ENCODE measurements at places on chromosomes 6 and 20.
A peak's percentile ranks its signal among the peaks of the same experiment; 100 is the strongest.

DNA sequence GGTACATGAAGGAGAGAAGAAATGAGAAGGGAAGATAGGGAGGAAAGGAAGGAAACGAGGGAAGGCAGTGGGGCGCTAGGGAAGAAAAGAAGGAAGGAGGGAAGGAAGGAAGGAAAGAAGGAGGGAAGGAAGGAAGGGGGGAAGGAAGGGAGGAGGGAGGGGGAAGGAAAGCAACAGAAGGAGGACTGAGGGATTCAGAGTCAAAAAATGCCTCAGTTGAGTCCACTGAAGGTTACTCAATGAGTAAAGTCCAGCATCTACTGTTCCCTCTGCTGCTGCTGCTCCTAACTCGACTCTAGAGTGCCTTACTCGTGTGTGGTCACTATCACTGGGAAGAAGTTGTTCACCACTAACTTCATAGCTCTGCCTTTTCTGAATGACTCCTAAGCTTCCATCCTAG lies 33.8 kb downstream of the PHACTR1 start:
- no peak for DNase-seq

DNA sequence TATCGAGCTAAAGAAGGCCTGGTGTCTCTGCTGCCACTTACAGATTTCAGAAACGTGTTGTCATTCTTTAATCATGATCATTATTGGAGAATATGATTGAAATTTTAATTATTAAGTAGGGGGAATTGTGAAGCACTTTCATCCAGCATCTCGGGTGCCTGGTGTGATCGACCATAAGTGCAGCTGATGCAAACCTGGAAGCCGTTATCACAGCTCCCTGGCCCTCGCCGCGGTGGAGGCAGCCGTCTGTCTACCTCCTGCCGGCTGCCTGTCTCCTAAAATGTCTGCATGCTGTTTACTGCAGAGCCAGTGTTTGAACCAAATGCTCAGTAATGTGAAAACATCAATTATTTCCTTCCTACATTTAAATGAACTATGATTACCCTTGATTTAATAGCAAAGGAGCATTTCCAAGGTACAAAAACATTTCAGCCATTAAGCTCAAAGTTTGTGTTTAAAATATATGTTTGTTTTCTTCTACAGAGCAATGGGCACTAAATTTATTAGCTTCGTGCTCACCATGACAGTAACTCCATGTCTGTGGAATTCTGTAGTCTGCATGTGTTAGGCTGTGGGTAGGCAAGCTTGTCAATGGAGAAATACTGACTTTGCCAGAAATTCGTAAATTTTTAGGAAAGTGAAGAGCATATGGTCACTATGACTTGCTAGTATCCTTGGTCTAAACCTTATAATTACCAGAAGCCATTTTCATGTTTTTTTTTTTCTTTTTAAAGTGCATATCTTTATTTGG lies 184.5 kb upstream of the AGPAT4 start:
- no peak for DNase-seq

- no peak for DNase-seq
Measured at GRCh38 chr6:148431413-148431812, 88.8 kb downstream of the SASH1 start.

DNA sequence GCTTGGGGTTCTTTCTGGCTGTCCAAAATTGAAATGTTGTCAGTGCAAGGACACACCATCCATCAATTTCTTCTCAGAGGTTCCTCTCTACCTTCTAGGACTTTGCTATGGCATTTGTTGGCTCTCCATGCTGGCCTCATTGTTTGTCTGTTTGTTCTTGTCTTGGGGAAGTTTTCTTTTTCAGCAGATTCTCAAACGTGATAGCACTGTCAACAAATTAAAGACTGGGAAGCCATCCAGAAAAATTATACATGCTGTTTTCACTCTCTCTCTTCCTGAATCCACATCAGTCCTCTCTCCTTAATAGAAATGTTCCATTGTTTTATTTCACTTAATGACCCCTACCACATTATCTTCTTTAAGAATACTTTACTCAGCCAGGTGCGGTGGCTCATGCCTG lies 130.4 kb downstream of the PCSK2 start:
- DNase-seq, result no peak

- DNase-seq, result no peak
Measured at GRCh38 chr20:4014031-4014474, 1.3 kb downstream of the RNF24 start.

DNA sequence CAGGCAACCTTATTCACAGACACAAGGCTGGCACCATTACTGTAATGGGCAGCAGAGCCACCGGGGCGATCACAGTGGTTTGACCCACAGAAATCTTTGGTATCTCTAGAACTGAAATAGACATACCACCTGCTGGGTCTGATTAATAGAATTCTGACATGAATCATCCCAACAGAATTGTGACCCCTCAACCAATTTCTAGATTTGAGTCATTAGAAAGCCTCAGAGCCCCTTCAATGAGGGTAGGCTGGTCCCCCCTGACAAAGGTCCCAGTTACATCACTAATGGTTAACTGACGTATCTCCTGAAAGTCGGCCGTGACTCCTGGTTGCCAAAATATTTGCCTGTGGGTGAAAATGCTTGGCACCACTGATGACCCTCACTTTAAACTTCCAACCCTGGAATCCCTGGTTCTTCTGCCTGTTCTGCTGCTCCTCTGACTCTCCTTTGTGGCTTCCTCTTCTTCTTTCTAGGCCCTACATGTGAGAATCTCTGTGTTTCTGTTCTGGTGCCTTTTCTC lies 124.9 kb upstream of the ARID1B start:
- DNase-seq, result no peak

DNA sequence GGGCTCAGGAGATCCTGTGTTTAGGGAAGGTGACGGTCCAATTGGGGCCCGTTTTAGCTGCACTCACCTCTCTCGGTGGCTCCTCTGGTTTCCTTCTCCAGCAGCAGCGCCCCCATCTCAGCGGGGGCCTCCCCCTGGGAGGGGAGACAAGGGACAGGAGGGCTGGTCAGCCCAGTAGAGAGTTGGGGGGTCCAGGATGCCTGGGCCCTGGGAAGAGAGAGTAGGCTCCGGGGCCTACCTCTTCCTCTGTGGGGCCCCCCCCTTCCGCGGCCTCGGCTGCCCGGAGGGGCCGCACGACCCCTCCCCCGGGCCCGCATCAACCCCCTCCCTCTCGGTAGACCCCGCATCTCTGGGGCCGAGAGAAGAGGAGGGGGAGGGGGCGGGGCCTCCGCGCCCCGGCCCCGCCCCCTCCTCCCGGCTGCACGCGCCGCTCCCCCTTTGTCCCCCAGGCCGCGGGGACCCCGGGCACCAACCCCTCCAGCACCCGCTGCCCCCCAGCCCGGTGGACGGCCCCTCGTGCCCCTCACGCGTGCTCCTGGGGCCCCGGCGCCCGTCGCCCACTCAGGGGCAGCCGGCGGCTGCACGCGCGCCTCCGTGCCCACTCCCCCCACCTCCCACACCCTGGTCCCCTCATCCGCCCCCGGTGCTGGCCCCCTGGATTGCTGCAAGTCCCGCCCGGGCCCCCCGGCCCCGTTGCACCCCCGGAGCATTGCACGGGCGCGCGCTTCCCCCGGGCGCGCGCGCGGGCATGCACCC lies 464 bp downstream of the EHMT2 start:
- no peak for DNase-seq

GRCh38 chr20:61525781-61526431 lies 273.8 kb downstream of the CDH4 start:
- DNase-seq, result no peak

DNA sequence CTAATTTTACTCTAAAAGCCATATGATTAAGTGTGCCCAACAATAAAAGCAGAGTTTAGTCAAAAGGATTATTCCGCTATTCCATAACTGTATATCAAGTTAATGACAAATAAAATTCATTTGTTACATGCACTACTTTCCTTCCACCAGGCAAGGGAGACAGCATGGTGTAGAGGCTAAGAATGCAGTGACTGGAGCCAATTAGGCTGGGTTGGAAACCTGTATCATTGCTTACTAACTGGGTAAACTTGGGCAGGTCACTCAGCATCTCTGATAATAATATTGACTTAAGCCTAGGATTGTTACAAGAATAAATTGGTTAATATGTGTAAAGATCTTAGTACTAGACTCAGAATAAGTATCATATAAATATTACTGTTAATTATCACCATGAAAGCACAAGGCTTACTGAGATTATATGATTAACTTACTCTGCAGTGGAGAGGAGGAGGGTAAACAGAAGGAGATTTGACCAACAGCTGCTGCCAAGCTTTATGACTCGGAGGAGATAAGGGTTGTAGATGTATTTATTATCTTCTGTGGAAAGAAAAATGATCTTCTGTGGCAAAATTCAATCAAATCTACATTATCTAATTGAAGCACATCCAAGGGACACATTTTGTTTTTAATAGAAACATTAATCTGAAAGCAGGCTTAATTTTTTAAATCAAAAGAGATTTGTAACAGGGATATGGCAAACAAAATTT lies 1459.9 kb downstream of the GRIK2 start:
- DNase-seq, result no peak

GRCh38 chr6:108521616-108522107 lies 39.1 kb upstream of the FOXO3 start:
- DNase-seq, result no peak

- no peak for DNase-seq
Measured at GRCh38 chr6:16408766-16409165, 170.4 kb downstream of the GMPR start.

DNA sequence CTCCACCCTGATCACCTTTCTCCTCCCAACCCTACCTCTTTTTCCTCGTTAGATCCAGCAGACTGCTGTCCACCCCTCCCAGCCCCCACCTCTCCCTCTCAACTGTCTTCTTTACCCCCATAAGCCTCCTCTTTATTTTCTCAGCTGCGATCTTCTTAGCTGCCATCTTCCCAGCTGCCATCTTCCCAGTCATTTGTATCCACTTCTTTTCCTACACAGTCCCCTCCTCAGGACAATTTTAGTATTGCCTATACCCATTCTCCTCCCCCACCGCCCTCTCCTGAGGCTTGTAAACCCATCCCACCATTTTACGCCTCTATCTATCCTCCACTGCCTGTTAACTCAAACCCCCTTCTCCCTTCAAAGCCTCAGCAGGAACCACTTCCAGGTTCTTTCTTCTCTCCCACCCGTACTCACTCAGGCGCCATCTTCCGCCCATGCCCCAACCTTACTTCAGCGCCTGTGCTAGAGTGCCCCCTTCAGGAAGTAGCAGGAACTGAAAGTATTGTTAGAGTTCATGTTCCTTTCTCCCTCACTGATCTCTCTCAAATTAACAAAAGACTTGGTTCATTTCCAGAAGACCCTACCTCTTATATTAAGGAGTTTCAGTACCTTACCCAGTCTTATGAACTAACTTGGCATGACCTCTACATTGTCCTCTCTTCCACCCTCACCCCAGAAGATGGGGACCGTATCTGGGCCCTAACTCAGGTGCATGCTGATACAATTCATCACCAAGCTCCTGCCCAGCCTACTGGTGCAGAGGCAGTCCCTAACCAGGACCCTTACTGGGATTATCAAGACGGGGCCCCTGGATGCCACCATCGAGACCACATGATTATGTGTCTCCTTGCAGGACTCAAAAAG lies 236.0 kb downstream of the ADGRG6 start:
- no peak for DNase-seq

GRCh38 chr6:150076196-150076893 lies 7.4 kb upstream of the ULBP3 start:
- DNase-seq, result no peak

DNA sequence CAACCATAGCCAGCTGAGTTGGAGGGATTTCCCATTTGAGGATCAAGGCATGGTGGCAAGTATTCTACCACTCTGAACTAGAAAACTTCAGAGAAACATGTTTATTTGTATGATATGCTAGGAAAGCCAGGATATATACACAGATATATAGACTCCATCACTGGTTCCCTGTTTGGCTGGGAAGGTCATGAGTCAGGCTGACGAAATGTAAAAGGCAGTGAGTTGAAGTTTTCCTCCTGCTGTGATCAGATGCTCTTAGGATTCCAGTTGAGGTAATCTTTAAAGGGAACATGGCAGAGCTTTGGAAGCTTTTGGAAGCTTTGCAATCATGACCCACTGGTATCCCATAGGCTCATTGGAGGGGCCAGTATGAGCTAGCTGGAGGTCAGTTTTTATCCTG lies 1369.1 kb downstream of the EPHA7 start:
- DNase-seq, result no peak

- no peak for DNase-seq
Measured at GRCh38 chr20:5918856-5919625, 31.3 kb downstream of the TRMT6 start.

- no peak for DNase-seq
Measured at GRCh38 chr6:15387118-15387517, 141.2 kb downstream of the JARID2 start.

DNA sequence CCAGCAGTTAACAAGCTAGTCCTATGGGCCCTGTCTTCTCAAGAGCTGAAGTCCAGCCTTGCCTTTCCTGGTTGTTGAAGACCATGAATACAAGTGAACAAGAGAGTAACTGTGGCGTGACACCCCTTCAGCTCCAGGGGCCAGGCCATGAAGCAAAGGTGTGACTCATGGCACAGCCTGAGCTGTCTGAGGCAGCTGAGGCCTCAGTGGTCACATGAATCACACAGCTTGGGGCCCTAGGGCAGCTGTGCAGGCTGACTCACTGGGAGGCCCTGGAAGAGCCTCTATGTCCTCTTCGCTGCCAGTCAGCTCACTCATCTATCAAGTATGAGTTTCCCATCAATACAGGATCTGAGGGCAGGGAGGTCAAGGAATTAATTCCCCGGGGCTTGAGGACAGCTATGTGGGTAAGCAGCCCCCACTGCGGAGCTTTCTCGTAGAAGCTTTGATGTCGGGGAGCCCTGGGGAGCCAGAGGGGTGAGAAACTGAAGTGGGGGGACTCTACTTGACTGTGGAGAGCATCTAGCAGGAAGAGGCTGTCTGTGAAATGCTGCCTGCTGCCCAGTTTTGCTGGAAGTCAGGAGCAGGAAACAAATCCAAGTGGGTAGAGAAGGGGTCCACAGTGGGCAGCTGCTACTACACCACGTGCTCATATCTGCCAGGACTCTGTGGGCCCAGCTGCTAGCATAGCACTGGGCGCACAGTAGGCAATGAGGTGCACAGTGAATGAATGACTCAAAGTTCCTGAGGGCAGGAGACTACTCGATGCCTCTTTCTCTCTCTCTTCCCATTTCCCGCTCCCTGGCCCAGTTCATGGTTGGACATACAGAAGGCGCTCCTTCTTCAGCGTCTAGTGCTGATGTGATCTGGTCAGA lies 13.7 kb upstream of the FAM83C start:
- DNase-seq, result peak; percentile 30

GRCh38 chr6:25027221-25027916 lies 91.6 kb upstream of the RIPOR2 start:
- peak; percentile 53 for DNase-seq

- DNase-seq, result no peak
Measured at GRCh38 chr6:48199499-48199898, 88.5 kb upstream of the PTCHD4 start.

- no peak for DNase-seq
Measured at GRCh38 chr6:167933847-167934246, 63.6 kb upstream of the KIF25 start.

- DNase-seq, result no peak
Measured at GRCh38 chr6:165694296-165694695, 31.3 kb upstream of the PDE10A start.

DNA sequence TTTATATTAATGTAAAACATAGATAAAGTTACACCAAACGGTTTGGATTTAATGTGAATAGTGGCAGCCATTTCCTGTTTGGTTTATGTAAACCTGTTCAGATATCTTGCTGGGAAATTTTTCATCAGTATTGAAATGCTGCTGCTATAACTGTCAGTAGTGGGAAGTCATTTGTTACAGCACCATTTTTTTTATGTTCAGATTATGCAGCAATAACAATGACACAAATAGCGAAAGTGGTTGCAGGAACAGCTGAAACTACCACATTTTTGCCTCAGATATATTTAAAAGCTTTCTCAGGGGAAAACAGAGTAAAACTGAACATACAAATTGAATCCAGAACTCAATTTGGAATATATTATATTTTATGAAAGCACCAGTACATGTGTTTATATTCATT lies 128.8 kb upstream of the SIM1 start:
- DNase-seq, result no peak

GRCh38 chr6:106518748-106519147 lies 110.5 kb downstream of the RTN4IP1 start:
- DNase-seq, result no peak

Data from activated T-cell treated with anti-CD3 and anti-CD28 coated beads for 4 hours (primary cell).